ENCODE measurements at places on chromosomes 2 and 18.

- no peak for DNase-seq
Measured at GRCh38 chr2:163368655-163369054, 367.2 kb downstream of the FIGN start.

DNA sequence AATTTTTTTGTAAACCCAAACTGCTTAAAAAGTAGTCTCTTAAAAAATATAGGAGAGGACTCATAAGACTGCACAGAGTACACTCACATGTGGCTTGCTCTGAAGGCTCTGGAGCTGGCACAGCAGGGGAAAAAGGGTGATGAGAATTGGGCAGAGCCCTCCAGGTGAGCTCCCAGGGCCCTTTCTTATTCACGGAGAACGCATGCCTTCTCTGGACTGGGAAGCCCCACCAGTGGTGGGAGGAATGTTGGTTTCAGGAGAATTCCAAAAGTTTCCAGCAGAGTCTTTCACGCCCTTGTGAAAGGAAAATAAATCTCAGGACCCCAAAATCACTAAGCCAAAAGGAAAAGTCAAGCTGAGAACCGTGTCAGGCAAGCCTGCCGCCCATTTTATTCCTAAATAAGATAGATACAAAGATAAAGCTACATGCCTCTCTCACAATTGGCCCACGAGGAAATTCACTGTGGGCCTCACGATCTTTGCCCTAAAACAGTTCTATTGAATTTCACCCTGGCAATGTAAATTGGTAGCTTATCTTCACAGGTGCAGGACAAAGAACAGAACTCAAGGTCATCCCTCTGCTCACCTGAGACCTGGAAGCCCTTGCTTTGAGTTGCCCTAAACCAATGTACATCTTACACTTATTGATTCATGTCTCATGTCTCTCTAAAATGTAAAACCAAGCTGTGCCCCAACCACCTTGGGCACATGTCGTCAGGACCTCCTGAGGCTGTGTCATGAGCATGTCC lies 15.5 kb upstream of the MC5R start:
- no peak for DNase-seq

DNA sequence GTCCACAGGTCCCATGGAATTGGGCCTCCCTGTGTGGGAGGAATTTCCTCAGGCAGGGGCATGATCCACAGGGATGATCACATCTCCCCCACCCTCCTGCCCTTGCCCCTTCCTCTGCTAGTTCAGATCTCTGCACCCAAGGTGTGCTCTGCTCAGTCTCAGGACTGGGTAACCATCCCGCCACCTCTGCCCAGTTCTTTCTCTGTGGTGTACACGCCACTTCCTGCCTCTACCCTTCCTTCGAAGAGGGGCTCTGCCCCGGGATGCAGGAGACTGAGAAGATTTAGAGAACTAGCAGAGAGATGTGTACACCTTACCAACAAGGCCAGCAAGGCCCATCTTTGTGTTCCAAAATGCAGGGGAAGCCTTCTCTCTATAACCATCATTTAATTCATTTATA lies 160.4 kb downstream of the CELF4 start:
- no peak for DNase-seq

- DNase-seq: no peak
Measured at GRCh38 chr2:36988008-36988407, 21.7 kb upstream of the STRN start.

- no peak for DNase-seq
Measured at GRCh38 chr2:117918608-117919007, 95.3 kb downstream of the CCDC93 start.

DNA sequence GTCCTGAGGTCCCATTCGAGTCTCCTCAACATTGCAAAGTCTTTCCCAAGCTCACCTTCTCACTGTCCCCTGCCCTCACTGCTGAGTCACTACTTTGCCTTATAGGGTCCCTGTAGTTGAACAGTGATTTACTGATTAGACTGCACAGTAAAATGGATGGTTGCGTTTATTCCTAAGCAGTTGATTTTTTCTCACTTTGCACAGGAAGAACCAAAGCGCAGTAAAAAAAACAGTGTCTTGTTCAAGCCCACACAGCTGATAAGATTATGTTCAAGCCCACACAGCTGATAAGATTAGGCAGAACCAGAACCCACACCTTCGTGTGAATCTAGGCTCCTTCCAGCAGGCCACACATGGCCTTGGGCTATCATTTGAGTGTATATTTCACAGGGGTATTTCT lies 215.3 kb upstream of the COPS8 start:
- DNase-seq: no peak

GRCh38 chr18:44679914-44680272 lies 795 bp upstream of the SETBP1 start:
- DNase-seq: peak; percentile 45

All from HAP-1 (cell line).